Fibroblast of skin of scalp (primary cell): ENCODE measurements at places on chromosomes 12 and 14.

GRCh38 chr12:6772726-6773589 is 638 bp downstream of the LAG3 start:
- no peak for DNase-seq

- DNase-seq: peak; percentile 23
Observed at GRCh38 chr12:94146166-94146936, 2.0 kb upstream of the PLXNC1 start.

- DNase-seq: peak; percentile 86
Observed at GRCh38 chr14:20305265-20306078, at the start of gene TTC5. TTC5 (minus strand) TSS chr14:20305951; CDS start chr14:20305937, 14 bp downstream.

GRCh38 chr14:58426670-58427280 is 556 bp downstream of the TIMM9 start:
- peak; percentile 70 for DNase-seq

DNA sequence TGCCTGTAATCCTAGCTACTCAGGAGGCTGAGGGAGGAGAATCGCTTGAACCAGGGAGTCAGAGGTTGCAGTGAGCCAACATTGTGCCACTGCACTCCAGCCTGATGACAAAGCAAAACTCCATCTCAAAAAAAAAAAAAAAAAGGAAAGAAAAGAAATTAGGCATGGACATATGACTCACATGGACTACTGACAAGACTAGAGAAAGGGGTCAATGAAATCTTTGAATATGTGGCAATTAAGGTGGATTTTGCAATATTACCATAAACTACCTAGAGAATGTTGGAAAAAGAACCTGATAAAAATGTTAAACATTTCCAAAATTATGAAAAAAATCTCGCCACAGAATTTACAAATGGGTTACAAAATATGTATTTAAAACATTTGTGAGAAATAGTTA is 873.6 kb downstream of the C12orf50 start:
- DNase-seq: peak; percentile 45
